ENCODE measurements at places on chromosomes 6 and 20. TPM values are rescaled to one million over a fixed set of nuclear protein-coding genes. Genes with fewer than 3 reads are reported as not detected.

GRCh38 chr6:43396408-43397149 lies 27.1 kb upstream of the ZNF318 start:
- DNase-seq = no peak

DNA sequence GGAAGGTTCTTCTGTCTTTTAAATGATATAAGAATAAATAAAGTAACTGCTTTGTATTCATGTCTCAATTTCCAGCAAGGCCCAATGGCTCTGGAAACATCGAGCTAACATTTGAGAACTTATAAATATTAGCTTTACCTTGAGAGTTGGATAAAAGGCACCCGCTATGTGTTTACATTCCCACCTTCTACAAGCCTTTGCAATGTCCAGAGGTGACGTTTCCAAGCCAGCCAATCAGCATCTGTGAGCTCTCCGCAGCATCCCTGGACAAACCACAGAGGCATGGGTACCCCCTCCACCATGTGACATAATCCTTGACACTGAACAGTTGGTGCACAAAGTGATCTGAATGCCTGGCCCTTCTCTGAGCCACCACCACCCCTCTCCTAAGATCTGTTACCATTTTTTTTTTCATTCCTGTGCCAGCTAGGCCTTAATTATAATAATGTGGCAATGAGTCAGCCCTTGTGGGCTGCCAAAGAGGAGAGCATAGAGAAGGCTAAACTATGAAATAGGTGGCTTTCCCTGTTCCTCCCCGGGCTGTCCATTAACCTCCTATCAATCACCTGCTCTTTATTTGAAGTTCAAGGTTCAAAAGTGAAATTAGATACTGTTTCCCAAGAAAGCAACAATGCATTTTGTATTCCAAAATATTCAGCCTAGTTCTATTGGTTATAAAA lies 4.1 kb downstream of the CBLN4 start:
- DNase-seq = no peak

DNA sequence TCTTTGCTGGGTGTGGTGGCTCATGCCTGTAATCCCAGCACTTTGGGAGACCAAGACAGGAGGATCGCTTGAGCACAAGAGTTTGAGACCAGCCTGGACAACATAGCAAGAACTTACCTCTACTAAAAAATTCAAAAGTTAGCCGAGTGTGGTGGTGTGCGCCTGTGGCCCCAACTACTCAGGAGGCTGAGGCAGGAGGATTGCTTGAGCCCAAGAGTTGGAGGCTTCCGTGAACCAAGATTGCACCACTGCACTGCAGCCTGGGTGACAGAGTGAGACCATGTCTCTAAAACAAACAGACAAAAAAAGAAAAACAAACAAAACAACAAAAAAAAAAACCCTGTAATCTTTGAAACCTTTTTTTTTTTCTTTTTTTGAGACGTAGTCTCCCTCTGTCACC lies 67.5 kb downstream of the CAP2 start:
- no peak for DNase-seq

GRCh38 chr6:170050591-170051041 lies 240.3 kb downstream of the DLL1 start:
- no peak for DNase-seq

Gene PGM3
- 8.1 TPM for total RNA-seq

Gene EPB41L1
- total RNA-seq = 1.3 TPM

GRCh38 chr6:107115695-107116327 lies 496 bp upstream of the BEND3 start:
- no peak for DNase-seq

Gene FABP7
- not detected for total RNA-seq

DNA sequence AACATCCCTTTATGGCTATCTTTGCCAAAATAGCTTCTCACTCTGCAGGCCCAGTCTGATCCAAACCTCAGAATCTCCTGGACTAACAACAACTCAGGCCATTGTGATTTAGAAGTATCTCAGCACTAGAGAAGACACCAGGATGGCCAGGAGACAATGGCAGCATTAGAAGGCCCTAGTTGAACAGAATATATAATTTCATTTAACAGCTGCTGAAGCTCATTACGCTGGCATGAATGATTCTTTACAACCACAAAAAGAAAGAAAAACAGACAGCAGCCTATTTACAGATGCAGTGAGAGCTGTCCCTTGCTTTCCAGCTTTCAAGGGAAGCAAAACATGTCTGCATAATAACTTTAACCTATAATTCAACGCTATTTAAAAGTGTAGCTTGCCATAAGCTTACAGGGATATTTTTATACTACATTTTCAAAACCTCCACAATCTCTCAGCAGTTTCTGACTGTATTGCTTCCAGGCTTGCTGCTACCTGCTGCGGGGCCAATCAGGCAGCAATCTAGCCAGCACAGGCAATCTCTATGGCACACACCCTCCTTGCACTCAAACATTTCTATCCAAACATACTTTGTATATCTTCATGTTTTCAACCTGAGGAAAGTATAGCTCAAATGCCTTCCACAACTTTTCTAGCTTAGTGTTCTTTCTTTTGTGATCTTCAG lies 107.3 kb downstream of the OGFRL1 start:
- DNase-seq = no peak

Gene ERVFRD-1
- under 0.01 TPM for total RNA-seq

DNA sequence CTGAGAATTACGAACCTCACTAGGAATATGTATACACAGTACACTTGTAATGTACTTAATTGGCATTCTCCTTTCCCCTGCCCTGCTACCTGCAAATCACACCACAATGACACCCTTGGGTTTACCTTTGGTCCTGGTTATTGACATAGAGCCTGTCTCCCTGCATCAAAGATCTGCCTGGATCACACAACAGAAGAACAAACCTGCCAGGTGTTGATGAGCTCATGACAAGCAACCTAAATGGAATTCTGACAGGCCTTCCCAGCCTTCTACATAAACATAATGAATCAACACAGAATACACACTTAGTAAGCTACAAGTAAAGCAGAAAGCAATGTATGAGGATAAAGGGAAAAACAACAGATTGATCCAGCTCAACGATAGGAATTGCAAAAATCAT lies 95.6 kb downstream of the HDGFL1 start:
- DNase-seq = no peak

Gene PBOV1
- total RNA-seq = not detected

Gene ULBP3
- total RNA-seq = 2.7 TPM

Gene EDN1
- under 0.01 TPM for total RNA-seq

DNA sequence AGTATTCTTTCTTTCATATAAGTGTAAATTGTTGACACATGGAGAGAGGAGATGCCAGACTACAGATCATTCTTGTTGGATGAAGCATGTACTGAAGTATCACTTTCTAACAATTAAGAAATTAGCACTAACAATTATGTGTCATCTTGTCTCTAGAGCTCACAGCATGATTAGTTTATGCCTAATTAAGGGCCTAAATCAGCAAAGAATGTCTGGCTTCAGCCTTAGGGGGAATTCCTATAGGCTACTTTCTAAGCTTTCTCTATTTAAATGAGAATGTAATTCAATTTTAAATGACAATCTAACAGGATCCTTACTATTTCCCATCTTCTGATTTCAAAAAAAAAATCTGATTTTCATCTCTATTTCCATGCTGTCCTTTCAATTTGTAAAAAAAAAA lies 371.0 kb downstream of the EPHA7 start:
- no peak for DNase-seq

Gene FRS3
- 8.9 TPM for total RNA-seq

Gene ENPP3
- 0.54 TPM for total RNA-seq

GRCh38 chr6:14758421-14759081 lies 487.3 kb upstream of the JARID2 start:
- no peak for DNase-seq

GRCh38 chr6:94278146-94278545 lies 858.8 kb upstream of the EPHA7 start:
- no peak for DNase-seq

Gene SIGLEC1
- total RNA-seq = under 0.01 TPM

Gene RMND1
- 14.5 TPM for total RNA-seq

DNA sequence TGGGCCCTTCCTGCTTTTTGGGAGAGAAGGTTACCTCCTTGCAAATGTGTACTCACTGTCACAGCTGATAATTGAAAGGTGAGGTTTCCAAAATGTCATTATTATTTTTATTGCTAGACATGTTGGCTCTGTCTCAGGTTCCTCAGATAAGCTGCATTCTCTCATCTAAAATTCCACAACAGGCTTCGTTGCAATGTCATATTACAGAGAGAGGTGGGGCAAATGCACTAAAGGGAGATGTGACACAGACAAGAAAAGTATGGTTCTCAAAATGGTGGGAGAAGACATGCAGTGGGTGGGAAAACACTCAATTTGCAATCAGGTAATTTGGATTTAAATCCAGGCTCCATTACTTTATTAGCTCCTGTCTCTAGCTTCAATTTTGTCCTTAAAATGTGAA lies 256.4 kb upstream of the POU3F2 start:
- DNase-seq = no peak

Gene XPO5
- total RNA-seq = 24.2 TPM

- DNase-seq = no peak
Observed at GRCh38 chr20:34163307-34163706, 51.3 kb upstream of the EIF2S2 start.

- no peak for DNase-seq
Observed at GRCh38 chr6:113763876-113764275, 93.3 kb upstream of the MARCKS start.

DNA sequence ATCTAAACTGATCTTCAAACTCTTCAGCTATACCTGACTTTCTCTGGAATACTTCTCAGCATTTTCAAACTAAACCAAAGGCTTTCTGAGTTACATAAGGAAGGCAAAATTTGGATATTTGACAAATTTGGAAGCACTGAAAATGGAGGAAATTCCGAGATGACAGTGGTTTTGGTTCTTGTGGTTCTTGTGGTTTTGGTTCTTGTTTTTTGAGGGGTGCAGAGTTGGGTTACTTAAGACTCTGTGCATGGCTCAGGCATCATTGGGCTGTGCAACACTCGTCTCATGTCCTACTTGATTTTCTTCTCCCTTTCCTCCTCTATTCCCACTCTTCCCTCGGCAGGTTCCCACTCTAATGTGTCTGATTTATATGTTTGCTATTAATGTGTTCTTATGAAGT lies 78.0 kb downstream of the SLC22A3 start:
- no peak for DNase-seq

GRCh38 chr6:28489366-28490204 lies 26.0 kb downstream of the GPX6 start:
- peak; percentile 62 for DNase-seq

Gene RAB23
- total RNA-seq = 1.1 TPM

- no peak for DNase-seq
Observed at GRCh38 chr6:87945966-87946365, 101.7 kb upstream of the SPACA1 start.

Data from hematopoietic multipotent progenitor cell (in vitro differentiated cells).